ENCODE measurements at places on chromosomes 6 and 20. TPM values are rescaled to one million over a fixed set of nuclear protein-coding genes. Genes with fewer than 3 reads are reported as not detected.

The GMNN gene
- total RNA-seq = 87.0 TPM

The CST5 gene
- not detected for total RNA-seq

The KCNB1 gene
- total RNA-seq = not detected

The AGER gene
- total RNA-seq = 27.8 TPM

The C20orf144 gene
- total RNA-seq = 0.16 TPM

The ADGRF1 gene
- total RNA-seq = not detected

The TNXB gene
- 4.8 TPM for total RNA-seq

The LAMA2 gene
- not detected for total RNA-seq

The KIF25 gene
- total RNA-seq = not detected

The NKX2-4 gene
- total RNA-seq = not detected

The COX4I2 gene
- total RNA-seq = not detected

GRCh38 chr20:57756921-57757320 lies 47.1 kb upstream of the PMEPA1 start:
- no peaks in the 10 kb centered on the region for H3K36me3 ChIP-seq
- H3K4me1 ChIP-seq = no peaks in the 10 kb centered on the region
- DNase-seq = no peak
- H3K4me3 ChIP-seq = no peak overlapping the region
- H3K27ac ChIP-seq = no peak overlapping the region

DNA sequence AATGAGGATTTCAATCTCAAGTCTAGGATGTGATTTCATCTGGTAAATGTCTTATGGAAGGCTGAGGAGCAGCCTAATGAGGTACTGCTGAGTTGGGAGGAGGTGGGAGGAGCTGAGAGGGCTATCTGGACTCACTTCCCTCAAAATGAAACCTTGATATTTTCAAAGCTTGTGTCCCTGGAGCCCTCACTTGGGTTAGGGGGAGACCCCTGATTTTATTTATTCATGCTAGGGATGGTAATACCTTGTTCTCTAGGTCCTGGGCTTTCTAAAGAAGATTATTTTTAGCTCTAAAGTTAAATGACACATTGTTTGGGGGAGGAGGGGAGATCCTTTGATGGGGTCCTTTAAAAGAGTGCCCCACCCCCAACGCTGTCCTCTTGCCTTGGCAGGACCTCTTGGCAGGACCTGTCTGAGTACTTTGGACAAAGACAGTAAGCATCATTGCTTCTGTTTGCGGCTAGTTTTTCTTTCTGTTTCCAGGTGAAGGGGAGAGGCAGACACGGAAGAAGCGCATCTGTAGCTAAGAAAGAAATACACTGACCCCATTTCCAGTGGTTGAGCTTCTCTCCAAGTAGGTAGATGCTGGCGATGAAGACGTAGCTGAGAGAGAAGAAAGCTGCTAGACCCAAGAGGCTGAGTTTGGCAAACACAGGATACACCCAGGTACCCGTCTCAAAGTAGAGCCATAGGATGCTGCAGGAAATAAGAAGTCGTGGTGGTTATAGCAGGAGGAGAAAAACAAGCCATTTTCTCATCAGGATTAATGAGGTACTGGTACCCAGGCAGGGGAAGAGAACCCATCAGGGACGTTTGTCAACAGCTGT lies 55.6 kb downstream of the ADTRP start:
- no peak for DNase-seq
- peak overlapping the region; percentile 78 for H3K27ac ChIP-seq
- H3K36me3 ChIP-seq = peaks cover 10% of the 10 kb centered on the region
- peaks cover 31% of the 10 kb centered on the region for H3K4me1 ChIP-seq
- H3K27me3 ChIP-seq = no peaks in the 10 kb centered on the region

DNA sequence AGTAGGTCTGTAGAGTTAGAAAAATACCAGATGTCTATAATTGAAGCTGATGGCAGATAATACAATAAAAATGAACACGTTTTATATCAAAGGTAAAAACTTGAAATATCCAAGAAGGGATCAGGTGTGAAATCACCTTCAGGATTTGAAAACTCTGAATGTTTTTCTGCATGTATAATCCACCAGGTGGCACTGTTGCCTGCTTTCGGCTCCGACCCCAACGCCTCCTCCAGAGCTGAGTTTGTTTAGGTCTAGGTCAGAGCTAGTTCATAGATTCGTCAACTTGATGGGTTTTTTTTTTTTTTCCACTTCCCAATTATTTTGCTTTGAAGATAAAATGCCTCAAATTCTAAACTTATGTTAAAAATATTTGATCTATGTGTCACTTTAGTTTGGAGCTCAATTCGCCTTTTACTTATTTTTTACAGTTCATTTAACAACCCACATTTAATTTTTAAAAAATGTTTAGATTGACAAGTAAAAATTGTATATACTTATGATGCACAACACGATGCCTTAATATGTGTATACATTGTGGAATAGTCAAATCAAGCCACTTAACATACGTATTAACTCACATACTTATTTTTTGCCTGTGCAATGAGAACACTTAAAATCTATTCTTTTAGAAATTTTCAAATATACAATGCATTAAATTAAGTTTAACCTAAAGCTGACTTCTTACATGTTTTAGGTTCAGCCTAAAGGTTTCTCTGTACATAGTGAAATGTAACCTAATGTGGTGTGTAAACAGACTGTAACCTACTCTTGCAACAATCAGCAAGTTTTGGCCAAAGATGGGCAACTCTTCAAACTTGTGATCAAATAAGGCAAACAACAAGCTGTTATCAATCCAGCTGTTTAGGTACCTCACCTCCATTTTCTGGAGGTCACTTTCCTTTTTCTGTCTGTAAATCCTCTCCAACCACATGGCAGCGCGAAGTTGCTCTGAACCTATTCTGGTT lies 39.4 kb upstream of the ENPP4 start:
- peak; percentile 70 for DNase-seq
- no peaks in the 10 kb centered on the region for H3K4me1 ChIP-seq
- no peaks in the 10 kb centered on the region for H3K36me3 ChIP-seq
- no peak overlapping the region for H3K27ac ChIP-seq
- H3K27me3 ChIP-seq = peaks cover 21% of the 10 kb centered on the region

DNA sequence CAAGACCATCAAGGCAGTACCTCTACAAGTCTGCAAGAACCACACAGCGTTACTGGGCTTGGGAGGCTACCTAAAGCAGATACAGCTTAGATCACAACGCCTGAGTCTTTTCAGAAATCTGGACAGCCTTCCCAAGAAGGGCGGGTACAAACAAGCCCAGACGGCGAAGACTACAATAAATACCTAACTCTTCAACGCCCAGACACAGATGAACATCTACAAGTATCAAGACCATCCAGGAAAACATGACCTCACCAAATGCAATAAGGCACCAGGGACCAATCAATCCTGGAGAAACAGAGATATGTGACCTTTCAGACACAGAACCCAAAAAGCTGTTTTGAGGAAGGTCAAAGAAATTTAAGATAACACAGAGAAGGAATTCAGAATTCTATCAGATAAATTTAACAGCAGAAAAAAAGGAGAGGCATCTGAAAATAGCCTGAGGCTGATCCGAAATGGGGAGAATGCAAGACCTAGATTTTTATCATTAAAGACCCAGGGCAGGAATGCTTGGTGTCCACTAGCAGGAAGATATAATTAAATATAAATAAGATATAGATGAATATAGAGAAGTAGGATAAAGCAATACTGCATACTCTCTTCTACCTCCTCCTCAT lies 131.7 kb upstream of the COL21A1 start:
- H3K27ac ChIP-seq = no peak overlapping the region
- no peak overlapping the region for H3K4me3 ChIP-seq
- H3K36me3 ChIP-seq = no peaks in the 10 kb centered on the region
- no peaks in the 10 kb centered on the region for H3K4me1 ChIP-seq

DNA sequence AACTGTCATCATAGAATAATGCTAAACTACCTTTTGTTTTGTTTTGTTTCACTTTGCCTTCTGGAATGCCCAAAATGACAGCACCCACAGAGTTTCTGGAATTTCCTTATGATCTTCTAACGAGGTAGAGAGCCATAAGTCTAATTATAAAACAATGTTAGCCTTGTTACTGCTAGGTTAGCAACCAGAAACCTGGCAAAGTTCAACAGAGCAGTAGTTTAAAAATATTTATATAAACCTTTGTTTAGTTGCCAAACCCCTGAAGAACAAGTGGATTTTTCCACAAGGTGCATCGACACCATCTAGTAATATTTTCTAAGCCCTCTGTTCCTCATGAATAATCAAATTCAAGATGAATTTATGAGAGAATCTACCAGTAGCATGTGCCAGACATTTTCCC lies 27.6 kb upstream of the IPCEF1 start:
- H3K4me3 ChIP-seq = no peak overlapping the region
- H3K27ac ChIP-seq = no peak overlapping the region
- no peaks in the 10 kb centered on the region for H3K4me1 ChIP-seq
- no peaks in the 10 kb centered on the region for H3K36me3 ChIP-seq
- H3K27me3 ChIP-seq = peaks cover 6% of the 10 kb centered on the region

GRCh38 chr20:45061244-45061643 lies 39.7 kb downstream of the KCNS1 start:
- no peak for DNase-seq
- H3K27me3 ChIP-seq = no peaks in the 10 kb centered on the region
- H3K4me3 ChIP-seq = no peak overlapping the region
- peaks cover 62% of the 10 kb centered on the region for H3K36me3 ChIP-seq
- H3K4me1 ChIP-seq = peaks cover 39% of the 10 kb centered on the region
- H3K27ac ChIP-seq = no peak overlapping the region

- DNase-seq = no peak
- H3K4me3 ChIP-seq = no peak overlapping the region
- H3K4me1 ChIP-seq = peaks cover 13% of the 10 kb centered on the region
- H3K36me3 ChIP-seq = peaks cover 3% of the 10 kb centered on the region
- H3K27me3 ChIP-seq = no peaks in the 10 kb centered on the region
- no peak overlapping the region for H3K27ac ChIP-seq
These were observed 53.0 kb upstream of the FUCA2 start for GRCh38 chr6:143564484-143565017.

DNA sequence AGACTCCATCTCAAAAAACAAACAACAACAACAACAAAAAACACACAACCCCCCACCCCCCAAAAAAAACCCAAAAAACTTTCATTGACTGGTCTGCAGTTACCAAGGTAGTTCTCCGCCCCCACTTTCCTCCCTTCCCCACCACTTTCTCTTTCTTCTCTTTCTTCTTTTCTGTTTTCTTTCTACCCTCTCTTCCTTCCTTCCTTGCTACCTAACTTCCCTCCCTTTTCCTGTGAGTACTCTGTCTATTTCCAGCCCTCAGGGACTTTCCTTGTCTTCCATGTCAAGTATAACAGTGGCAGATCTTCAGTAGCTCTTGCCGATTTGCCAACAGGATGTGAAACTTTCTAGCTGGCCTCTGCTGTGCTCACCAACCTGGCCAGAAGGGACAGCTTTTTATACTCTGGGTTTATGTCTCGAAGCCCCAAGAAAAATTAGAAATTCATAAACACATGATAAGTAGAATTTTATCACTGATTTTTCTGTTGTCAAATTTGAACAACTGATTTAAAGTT lies 399.5 kb downstream of the QKI start:
- no peak overlapping the region for H3K27ac ChIP-seq
- H3K27me3 ChIP-seq = no peaks in the 10 kb centered on the region
- no peaks in the 10 kb centered on the region for H3K36me3 ChIP-seq

DNA sequence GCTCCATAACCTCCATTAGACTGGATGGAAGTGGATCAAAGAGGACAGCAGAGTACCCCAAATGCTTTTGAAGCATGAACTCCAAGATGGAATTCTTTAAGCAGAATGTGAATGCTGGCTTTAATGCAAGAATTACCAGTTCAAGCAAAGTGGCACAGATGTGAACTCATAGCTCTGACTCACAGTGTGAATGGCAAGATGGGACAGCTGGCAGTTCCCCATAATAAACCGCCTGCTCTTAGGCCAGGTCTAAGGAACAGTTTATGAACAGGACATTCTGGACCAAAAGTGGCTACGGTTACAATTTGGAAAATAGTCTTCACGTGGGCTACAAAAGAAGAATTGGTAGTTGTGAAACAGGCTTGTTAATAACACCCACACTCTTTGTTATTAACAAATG lies 76.5 kb downstream of the SPTLC3 start:
- no peak overlapping the region for H3K27ac ChIP-seq
- no peaks in the 10 kb centered on the region for H3K36me3 ChIP-seq
- H3K4me1 ChIP-seq = no peaks in the 10 kb centered on the region
- H3K27me3 ChIP-seq = no peaks in the 10 kb centered on the region

- H3K4me1 ChIP-seq = peaks cover 24% of the 10 kb centered on the region
- no peak overlapping the region for H3K4me3 ChIP-seq
- H3K27me3 ChIP-seq = peaks cover 8% of the 10 kb centered on the region
- no peak for DNase-seq
- H3K36me3 ChIP-seq = no peaks in the 10 kb centered on the region
These were observed 76.8 kb upstream of the SYNDIG1 start for GRCh38 chr20:24392612-24393011.

DNA sequence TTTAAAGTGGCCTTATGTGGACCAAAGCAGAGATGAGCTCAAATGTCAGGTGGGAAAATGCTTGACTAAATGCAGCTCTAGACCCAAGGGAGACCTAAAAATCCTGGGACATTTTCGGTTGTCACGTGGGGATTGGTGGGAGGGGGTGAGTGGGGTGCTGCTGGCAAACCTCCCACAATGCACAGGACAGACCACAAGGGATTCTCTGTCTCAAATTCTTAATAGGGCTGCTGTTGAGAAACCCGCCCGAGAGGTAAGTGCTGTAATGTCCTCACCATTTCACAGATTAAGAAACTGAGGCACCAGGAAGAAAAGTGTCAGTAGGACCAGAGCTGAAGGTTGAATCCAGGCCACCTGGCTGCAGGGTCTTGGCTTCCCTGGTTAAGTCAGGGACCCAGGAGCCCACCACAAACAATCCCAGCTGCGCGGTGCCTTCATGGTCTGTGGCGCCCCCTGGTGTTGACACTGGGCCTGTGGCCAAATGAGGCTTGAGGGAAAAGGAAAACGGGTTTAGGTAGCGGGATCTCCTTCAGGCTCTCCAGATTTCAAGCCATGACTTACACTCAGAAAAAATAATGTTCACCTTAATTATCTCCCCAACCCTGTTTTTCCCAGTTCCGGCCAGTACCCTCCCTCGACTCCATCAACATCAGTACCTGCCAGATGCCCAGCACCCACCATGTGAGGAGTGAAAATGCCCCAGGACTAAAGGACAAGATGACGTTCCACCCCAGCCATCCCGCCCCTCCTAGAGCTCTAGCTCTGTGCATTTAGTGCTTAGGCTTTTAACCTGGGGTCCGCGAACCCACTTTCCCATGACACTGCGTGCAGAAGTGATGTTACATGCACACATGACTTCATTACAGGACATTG lies 7.2 kb downstream of the HLA-G start:
- H3K4me1 ChIP-seq = peaks cover 8% of the 10 kb centered on the region
- H3K27ac ChIP-seq = no peak overlapping the region
- peaks cover 59% of the 10 kb centered on the region for H3K27me3 ChIP-seq
- H3K36me3 ChIP-seq = no peaks in the 10 kb centered on the region
- DNase-seq = peak; percentile 62

GRCh38 chr6:124119596-124119995 lies 315.9 kb downstream of the NKAIN2 start:
- H3K4me3 ChIP-seq = no peak overlapping the region
- H3K27ac ChIP-seq = no peak overlapping the region
- no peak for DNase-seq
- no peaks in the 10 kb centered on the region for H3K36me3 ChIP-seq
